ENCODE measurements at places on chromosomes 2 and 18. TPM values are rescaled to one million over a fixed set of nuclear protein-coding genes. Genes with fewer than 3 reads are reported as not detected.

- peak; percentile 15 for DNase-seq
These were observed 199.4 kb downstream of the ZEB2 start for GRCh38 chr2:144320491-144320890.

GRCh38 chr2:170481201-170481600 is 233.9 kb upstream of the SP5 start:
- DNase-seq: no peak

- DNase-seq: no peak
These were observed 149.1 kb upstream of the DPP10 start for GRCh38 chr2:114293355-114293754.

GRCh38 chr2:129262934-129263333 is 716.5 kb upstream of the RAB6C start:
- no peak for DNase-seq

- no peak for DNase-seq
These were observed 114.4 kb upstream of the NOL4 start for GRCh38 chr18:34339155-34339554.

DNA sequence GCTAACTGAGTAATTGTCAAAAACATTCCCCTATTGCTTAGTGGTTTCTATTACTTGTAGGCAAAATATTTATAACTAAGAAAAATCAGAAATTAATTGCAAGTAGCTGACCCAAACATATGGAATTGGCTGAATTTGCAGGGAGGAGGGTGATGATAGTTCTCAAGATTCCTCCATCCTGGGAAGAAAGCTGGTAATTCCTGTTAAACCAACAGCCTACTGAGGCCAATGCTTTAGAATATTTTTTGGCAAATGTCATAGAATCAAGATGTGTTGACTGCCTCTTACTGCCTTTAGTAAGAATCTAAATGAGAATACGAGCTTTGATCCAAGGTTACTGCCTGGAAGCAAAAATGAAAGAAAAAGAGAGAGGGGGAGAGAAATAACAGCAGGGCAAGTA is 120.0 kb downstream of the COL6A3 start:
- DNase-seq: no peak

GRCh38 chr2:45533771-45534170 is 77.3 kb downstream of the SRBD1 start:
- DNase-seq: no peak

- DNase-seq: no peak
These were observed 9.2 kb downstream of the GRP start for GRCh38 chr18:59229191-59229590.

- peak; percentile 72 for DNase-seq
These were observed 14.1 kb upstream of the CHRNA1 start for GRCh38 chr2:174778085-174778981.

DNA sequence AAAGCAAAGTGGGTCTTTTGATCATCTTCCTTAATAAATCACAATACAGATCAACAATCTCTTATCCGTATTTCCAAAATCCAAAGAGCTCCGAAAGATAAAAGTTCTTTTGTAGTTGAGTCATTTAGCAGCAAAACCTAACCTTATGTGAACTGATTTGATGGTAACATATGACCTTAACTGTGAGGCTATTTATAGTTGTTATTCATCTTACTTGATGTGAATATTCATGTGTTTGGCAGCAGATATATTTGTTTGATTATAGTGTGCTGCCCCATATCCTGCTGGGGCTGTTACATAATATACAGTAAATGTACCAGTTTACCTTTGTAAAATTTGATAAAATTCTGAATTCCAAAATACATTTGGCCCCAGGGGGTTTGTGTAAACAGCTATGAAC is 158.5 kb downstream of the MYO3B start:
- no peak for DNase-seq

- DNase-seq: no peak
These were observed 105.4 kb upstream of the DSEL start for GRCh38 chr18:67621906-67622305.

The TLK1 gene
- 193 TPM for total RNA-seq

The CRYGD gene
- total RNA-seq: not detected

The SULT1C4 gene
- total RNA-seq: not detected

The CMPK2 gene
- total RNA-seq: 5.3 TPM

The SKOR2 gene
- total RNA-seq: not detected
